NCI-H1092 (cell line): ENCODE measurements at places on chromosomes 2 and 18.

- no peak for DNase-seq
Observed at GRCh38 chr2:190948671-190949070, 65.3 kb downstream of the STAT1 start.

GRCh38 chr2:241739651-241740050 is 5.2 kb downstream of the D2HGDH start:
- DNase-seq = no peak

DNA sequence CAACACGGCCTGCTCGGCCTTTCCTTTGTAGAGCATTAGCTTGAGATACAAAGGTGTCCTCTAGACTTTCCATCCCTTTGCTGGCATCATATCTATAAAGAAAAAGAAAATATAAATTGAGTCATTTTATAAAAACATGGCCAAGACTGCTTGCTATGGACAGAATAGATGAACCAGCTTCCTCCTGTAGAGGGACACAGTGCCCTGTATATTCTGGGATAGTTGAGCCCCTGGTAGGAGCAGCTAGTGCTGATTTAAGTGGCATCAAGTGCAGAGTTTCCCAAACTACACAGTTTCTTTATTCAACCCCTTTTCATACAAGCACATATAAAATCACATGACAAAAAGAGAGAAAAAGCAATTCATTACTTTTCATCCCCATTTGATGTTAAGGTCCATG is 47.9 kb downstream of the GEMIN6 start:
- no peak for DNase-seq

DNA sequence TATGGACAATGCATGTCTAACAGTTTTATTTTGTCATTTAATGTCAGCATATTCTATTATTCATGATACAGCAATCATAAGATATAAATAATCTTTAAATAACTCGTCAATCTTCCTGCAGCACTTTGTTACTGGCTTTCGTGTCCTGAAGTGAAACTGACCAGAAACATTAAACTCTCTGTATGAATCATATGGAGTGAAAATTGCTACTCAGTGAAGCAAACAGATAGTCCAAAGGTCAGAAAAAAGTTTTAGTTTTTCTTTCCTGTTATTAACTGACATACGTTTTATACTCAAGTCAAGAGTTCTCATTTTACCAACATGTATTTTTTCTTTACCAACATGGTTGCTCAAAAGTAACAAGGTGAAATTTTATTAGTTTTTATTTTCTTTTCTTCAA is 106.8 kb upstream of the GALNT5 start:
- DNase-seq = no peak

GRCh38 chr18:79785831-79786230 is 11.9 kb upstream of the KCNG2 start:
- no peak for DNase-seq

DNA sequence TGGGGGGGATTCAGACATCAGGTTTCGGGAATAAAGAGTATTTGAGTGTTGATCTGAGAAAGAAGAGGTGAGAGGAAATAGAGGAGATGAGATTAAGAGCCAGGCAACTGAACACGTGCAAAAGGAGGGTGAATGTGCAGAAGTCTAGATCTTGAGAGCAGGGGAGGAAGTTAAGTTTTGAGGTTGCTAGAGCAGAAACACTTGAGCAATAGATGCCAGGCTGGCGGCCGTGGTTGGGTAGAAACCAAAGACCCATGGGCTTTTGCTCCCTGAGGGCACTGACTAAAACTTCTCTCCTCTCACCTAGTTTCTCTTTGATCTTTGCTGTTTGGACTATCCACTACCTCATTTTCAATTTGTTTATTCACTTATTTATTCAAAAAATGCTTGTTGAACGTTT is 116.0 kb downstream of the CDC42EP3 start:
- no peak for DNase-seq

GRCh38 chr2:233030-233429 is 30.8 kb downstream of the SH3YL1 start:
- DNase-seq = no peak

GRCh38 chr2:10309286-10309685 is 6.6 kb downstream of the HPCAL1 start:
- DNase-seq = no peak

GRCh38 chr2:240992572-240993291 is 5.7 kb upstream of the SNED1 start:
- DNase-seq = no peak

- no peak for DNase-seq
Observed at GRCh38 chr2:165895974-165896373, 57.6 kb downstream of the TTC21B start.

- no peak for DNase-seq
Observed at GRCh38 chr2:137964066-137964858, at the start of gene HNMT. Gene HNMT (plus strand): TSS chr2:137964473. CDS start chr2:137964492, 19 bp downstream.

DNA sequence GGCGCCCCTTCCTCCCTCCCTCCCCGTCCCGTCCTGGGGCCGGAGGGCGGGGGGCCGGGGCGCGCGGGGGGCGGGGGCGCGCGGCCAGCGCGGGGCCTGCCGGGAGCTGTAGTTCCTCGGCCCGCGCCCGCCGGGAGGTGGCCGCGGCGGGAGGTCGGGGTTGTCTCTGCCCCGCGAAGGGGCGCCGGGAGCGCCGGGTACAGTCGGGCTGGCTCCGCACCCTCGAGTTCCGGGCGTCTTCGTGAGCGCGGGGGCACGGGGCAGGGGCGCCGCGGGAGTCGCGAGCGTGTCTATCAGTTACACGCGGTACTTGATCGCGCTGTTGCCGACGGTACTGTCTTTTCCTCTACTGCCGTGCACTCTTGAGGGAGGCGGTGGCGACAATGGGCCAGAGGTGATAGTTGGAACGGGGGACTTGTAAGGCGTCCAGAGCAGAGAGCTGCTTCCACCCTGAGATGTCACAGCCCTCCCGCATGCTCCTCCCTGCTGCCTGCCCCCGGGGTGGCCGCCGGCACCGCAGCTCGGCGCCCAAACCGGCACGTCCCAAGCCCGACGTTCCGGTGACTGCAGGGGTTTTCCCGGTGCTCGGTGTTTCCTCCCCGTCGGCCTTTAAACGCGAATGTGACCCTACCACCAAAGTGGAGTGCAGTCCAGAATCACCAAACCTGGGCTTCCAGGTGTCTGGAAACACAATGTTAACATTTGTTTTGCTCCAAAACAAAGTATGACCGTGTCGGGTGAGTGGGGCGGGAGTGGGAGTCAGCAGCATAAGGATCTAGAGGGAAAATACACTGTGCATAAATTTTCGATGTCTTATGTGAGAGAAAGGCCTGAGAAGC is at the start of gene PRKD3:
Gene PRKD3, minus strand, starts transcription at position 48 of the 839 bp plus-strand sequence. CDS start 8,309 bp downstream, outside the sequence.
- no peak for DNase-seq
